ENCODE measurements at places on chromosomes 7 and 10.

DNA sequence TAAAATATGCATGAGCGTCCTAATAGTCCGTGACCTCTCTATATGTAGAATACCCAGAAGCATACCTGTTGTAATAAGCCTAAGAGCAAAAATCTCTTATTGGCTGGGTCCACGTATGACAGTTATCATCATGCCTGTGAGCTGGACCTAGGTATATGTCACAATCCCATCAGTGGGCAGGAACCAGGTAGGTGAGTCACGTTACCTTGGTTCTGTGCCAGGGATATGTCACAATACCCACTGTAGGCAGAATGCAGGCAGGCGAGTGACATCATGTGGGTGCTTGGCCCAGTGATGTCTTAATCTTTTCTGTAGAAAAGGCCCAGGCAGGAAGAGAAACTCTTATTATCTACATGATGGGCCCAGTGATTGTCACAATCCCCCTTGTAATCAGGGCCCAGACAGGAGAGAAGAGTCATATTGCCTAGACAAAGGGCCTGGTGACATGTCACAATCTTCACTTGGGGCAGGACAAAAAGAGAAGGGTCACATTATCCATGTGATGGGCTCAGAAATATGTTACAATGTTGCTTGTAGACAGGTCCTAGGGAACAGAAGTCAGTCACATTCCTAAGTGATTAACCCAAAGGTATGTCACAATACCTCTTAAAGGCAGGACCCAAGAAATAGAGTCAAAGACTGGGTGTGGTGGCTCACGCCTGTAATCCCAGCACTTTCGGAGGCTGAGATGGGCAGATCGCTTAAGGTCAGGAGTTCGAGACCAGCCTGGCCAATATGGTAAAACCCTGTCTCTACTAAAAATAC is 12.9 kb upstream of the ZNF736 start:
- no peak for DNase-seq

GRCh38 chr7:154865984-154866685 is 136.8 kb downstream of the PAXIP1 start:
- DNase-seq = no peak

DNA sequence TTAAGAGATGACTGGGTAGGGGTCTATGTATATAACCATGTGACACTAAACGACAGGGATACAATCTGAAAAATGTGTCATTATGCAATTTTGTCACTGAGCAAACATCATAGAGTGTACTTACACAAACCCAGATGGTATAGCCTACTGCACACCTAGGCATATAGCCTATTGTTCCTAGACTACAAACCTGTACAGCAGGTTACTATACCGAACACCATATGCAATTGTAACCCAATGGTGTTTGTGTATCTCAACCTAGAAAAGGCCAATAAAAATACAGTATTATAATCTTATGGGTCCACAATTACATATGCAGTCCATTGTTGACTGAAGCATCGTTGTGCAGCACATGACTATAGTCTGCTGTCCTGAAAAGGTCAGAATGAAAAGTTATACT is 22.9 kb downstream of the STRIP2 start:
- DNase-seq = no peak

DNA sequence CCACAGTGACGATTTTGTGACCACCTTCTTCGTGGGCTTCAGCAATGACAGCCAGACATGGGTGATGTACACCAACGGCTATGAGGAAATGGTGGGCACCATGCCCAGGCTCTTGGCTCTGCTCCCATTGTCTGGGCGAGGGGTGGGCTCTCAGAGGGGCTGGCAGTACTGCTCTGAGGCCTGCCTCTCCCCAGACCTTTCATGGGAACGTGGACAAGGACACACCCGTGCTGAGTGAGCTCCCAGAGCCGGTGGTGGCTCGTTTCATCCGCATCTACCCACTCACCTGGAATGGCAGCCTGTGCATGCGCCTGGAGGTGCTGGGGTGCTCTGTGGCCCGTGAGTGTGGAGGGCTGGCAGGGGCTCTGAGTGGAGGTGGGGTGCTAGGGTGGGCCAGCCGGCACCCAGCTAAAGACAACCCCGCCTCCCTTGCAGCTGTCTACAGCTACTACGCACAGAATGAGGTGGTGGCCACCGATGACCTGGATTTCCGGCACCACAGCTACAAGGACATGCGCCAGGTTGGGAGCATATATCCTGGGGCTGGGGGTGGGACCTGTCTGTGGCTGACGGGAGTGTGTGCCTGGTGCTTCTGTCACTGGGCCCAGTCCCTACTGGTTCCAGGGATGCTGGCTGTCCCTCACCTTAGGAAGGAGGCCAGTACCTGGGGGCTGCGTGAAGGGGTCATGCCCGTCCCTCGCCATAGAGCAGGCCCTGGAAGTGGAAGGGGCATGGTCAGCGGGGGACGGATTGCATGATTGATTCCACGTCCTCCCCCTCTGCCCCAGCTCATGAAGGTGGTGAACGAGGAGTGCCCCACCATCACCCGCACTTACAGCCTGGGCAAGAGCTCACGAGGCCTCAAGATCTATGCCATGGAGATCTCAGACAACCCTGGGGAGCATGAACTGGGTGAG is 6.8 kb downstream of the AEBP1 start:
- peak; percentile 4 for DNase-seq

- no peak for DNase-seq
These were observed 83.6 kb downstream of the PROSER2 start for GRCh38 chr10:11906714-11907113.
